ENCODE measurements at places on chromosomes 13 and 19. TPM values are rescaled to one million over a fixed set of nuclear protein-coding genes. Genes with fewer than 3 reads are reported as not detected.
A peak's percentile ranks its signal among the peaks of the same experiment; 100 is the strongest.

Gene ZNF709
- total RNA-seq: 3.7 TPM

Gene ZNF793
- 2.3 TPM for total RNA-seq

Gene SBNO2
- total RNA-seq: 137 TPM

Gene ARHGAP45
- 878 TPM for total RNA-seq

Gene NTN5
- total RNA-seq: 3.0 TPM

Gene HSD11B1L
- total RNA-seq: 2.4 TPM

Gene THAP8
- 0.38 TPM for total RNA-seq

Gene CGB2
- total RNA-seq: not detected

Gene DLL3
- not detected for total RNA-seq

Gene TINCR
- 0.74 TPM for total RNA-seq

Gene CCNA1
- not detected for total RNA-seq

GRCh38 chr13:21538280-21538679, 65.7 kb downstream of the MICU2 start:
- DNase-seq: no peak

- no peak for DNase-seq
Measured at GRCh38 chr13:44280456-44280855, 93.2 kb upstream of the SERP2 start.

DNA sequence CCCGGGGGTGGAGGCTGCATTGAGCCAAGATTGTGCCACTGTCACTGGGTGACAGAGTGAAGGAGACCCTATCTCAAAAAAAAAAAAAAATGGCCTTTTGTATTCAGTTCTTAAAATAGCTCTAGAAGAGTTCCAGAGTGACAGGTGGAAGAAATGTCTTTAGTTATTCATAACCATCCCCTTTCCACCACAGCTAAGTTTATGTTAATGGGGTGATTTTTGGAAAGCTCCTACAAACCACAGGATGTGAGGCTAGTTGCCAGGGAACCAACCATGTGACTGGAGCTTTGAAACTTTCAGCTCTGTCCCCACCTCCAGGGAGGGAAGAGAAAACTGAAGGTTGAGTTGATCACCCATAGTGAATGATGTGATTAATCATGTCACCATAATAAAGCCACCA, 6.9 kb downstream of the ZNF490 start:
- peak; percentile 26 for DNase-seq

- DNase-seq: no peak
Measured at GRCh38 chr19:23526302-23526701, 131.0 kb upstream of the ZNF91 start.

- DNase-seq: peak; percentile 15
Measured at GRCh38 chr19:19687090-19687489, 18.5 kb downstream of the ZNF101 start.

GRCh38 chr19:35216016-35216832, 12.3 kb downstream of the FAM187B start:
- DNase-seq: peak; percentile 34

DNA sequence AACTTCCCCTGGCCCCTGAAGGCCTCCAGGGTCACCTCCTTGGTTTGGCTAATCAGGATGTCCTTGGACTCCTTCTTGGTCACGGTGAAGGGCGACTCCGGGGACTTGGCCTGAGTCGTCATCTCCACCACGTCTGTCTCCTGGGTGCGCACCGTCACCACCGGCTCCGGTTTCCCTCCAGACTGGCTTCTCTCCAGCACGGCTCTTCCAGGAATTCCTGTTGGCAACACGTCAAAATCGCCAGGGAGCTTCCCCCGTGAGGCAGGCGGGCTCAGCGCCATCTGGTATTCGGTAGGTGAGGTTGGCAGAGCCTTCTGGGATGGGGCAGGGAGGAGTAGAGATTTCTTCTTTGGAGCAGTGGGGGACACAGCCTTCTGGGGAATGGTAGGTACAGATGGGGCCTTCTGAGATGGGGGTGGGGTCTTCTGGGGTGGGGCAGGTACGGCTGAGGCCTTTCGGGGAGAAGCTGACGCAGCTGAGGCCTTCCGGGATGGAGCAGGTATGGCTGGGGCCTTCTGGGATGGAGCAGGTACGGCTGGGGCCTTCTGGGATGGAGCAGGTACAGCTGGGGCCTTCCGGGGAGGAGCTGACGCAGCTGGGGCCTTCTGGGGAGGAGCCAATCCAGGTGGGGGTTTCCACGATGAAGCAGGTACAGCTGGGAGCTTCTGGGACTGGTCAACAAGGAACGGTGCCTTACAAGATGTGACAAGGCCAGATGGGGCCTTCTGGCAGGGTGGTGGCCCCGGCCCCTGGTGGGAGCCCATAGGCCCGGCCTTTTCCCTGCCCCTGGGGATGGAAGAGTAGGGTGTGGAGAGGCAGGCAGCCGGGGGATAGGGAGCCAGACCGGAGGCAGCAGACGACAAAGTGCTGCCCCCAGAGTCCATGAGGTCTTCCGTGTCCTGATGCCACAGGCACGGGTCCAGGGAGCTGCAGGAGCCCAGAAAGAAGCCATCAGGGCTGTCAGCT, 3.8 kb downstream of the GARIN5B start:
- no peak for DNase-seq

DNA sequence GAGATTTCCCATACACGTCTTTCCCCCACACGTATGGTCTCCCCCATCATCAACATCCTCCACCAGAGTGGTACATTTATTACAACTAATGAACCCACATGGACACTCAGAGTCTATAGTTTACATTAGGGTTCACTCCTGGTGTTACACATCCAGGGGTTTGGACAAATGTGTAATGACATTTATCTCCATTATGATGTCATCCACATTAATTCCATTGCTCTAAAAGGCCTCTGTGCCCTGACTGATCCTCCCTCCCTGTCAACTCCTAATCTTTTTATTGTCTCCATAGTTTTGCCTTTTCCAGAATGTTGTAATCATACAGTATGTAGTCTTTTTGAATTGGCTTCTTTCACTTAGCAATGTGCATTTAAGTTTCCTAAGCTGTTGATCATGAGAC, 8.2 kb downstream of the ZNF383 start:
- DNase-seq: no peak

DNA sequence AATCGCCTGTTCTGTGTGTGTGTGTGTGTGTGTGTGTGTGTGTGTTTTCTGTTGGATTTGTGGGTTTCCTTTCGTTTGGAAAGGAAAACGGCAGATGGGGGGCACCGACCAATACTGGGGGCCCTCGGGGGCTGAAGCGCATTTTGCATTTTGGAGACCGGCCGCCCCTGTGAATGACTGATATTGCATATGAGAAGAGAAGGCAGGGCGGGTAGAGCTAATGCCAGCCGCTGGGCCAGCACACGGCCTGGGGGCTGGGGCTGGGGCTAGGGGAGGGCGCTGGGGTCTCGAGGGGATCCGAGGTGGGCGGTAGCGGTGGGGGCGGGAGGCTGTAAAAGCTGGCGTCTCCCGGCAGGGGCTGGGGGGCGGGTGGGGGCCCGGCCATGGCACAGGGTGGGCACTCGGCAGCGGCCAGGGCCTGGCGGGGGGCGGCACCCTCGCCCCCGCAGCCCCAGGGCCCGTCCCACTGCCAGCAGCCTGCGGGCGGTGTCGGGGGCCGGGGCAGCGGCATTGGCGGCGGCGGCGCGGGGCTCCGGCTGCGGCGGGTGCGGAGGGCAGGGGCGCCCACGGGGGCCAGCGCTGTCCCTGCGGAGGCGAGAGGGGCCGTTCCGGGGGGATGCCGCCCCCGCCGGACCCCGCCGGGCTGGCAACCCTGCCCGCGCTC, 11.2 kb downstream of the ANO8 start:
- no peak for DNase-seq

GRCh38 chr13:96238241-96238640, 148.3 kb downstream of the HS6ST3 start:
- no peak for DNase-seq

- DNase-seq: no peak
Measured at GRCh38 chr13:76523740-76524340, 362.4 kb downstream of the KCTD12 start.

DNA sequence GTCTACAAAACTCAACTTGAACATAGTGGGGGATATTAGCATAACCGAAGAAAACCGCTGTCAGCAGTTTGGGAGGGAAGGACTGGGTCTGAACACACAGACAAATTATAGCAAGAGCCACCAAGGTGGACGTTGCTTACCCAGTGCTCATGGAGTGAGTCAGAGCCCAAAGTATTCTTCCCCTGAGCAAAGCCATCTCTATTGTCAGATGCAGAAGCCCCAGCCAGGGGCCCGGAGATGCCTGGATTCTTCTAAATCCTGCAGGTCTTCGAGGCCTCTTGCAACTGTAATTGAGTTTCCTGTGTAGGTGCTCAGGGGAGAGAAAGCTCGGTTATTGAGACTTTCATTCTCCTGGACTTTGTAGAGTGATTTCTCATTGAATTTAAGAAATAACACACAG, 384.5 kb downstream of the IRS2 start:
- DNase-seq: no peak

DNA sequence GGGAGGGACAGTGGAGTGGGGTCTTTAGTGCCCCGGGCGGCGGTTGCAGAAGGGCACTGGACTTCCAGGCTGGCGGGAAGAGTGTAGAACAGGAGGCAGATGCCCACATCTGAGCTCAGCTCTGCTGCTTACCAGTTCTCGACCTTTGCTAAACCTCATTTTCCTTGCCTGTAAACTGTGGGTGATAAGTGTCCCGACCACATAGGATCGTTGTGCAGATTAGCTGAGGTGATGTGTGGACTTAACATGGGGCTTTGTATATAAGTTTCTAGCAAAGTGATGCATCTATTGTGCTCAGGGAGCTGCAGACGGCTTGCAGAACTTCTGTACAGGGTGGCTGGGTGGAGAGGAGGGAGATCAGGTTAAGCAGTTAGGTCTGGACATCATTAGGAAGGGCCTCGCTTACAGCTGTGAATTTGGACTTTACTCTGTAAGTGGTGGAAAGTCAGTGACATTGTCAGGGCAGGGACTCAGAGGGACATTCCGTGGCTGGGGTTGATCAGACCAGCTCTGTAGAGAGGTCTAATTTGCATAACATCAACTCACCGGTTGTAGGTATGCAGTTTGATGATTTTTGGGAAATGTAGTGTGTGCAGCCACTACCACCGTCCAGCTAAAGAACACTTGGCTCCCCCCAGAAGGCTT, 70.0 kb downstream of the SPATA13 start:
- no peak for DNase-seq

- DNase-seq: no peak
Measured at GRCh38 chr19:10473192-10473591, 30.0 kb downstream of the KEAP1 start.

DNA sequence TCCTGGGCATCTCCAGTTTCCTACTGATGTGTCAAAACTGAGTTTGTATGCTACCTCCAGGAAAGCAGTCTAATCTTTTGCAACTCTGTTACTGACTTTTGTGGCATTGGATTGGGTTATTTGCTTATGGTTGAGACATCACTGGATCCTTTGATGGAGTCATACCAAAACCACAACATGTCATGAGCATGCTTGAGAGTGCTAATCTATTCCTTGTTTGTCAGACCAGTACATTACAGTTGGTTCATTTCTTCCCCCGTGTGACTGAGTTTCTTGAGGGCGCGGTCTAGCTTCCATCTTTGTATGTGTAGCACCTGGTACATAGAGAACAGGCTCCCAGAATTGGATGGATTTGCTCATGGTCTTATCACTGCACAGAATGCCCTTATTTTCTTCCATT, 43.2 kb downstream of the SUGT1 start:
- DNase-seq: no peak

GRCh38 chr19:46040952-46041500, at the start of gene IGFL4:
Gene IGFL4 (minus strand): TSS chr19:46041002. CDS start chr19:46040962, 40 bp downstream.
- no peak for DNase-seq

- peak; percentile 43 for DNase-seq
Measured at GRCh38 chr13:42272115-42272803, at the start of gene AKAP11. Gene AKAP11 (plus strand): TSS chr13:42272152. CDS start chr13:42286349, 14,197 bp downstream.

DNA sequence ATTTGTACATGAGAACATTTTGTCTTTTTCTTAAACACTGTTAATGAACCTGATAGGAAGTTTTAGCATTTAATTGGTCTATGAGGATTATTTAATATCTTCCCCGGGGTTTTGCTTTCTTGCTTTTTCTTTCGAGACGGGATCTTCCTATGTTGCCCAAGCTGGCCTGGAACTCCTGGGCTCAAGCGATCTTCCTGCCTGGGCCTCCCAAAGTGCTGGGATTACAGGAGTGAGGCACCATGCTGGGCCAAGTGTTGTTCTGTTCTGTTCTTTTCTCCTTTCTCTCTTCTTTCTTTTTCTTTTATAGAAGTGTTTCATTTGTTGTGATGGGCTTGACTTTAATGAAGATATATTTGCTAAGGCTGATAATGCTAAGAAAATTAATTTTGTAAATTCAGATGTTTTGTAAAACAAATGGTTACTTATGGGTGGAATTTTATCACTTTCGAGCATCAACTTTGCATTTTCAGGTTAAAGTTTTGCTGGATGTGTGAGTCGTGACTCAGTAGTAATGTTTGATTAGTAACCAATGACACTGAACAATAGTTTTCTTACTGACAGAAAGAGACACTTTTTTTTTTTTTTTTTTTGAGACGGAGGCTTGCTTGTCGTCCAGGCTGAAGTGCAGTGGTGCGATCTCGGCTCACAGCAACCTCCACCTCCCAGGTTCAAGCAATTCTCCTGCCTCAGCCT, 2.2 kb downstream of the PAN3 start:
- DNase-seq: no peak

DNA sequence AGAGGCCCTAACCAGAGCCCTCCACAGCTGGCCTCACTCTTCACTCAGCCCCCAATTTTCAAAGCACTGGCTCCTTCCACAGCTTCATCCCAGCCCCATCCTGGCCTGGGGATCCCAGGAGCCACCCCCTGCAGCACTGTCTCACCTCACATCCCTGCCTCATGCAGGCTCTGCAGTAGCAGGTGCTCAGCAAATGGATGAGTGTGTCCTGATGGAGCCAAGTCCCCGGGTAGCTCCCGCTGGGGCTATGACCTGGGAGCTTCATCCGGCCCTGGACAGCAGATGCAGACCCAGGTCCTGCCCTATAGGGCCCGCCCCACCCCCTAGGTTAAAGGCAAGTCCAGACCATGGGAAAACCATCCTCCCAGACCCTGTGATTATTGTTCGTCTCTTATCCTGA, 143.2 kb upstream of the ZNF507 start:
- no peak for DNase-seq

DNA sequence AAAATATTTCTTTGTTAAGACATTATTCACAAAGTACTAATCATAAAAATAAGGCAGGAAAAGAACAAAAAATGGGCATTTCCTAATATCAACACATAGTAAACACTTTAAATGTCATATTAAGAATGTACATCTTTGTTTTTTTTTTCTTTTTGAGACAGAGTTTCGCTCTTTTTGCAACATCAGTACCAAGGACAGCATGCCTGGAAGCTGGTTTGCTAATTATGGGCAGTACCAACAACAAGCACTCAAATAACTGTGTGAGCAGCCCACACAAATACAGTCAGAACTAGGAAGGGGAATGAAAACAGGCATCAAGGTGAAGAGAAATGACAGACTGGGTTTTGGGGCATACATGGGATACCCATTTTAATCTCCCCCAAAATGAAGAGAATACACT, 788.0 kb upstream of the SLITRK1 start:
- DNase-seq: no peak

DNA sequence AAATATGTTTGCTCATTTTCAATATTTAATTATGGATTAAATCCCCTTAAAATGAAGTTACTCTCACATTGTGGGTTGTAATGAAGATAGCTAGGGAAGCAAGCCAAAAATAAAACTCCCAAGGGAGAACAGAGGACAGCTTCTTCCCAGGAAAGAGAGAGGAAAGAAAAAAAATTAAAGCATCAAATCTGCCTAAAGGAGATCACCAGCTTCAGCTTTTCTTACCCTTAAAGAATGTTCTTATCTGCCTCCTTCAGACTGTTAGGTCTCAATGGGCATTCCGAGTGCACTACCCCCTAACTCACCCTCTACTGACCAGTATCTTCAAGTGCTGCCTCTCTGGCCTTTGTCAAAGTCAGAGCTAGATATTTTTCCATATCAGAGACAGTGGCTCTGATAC, 55.2 kb downstream of the XPO4 start:
- DNase-seq: no peak

- DNase-seq: no peak
Measured at GRCh38 chr19:4342314-4342614, 1.1 kb upstream of the MPND start.
